Fibroblast of the conjunctiva (primary cell): ENCODE measurements at places on chromosomes 12 and 14.

DNA sequence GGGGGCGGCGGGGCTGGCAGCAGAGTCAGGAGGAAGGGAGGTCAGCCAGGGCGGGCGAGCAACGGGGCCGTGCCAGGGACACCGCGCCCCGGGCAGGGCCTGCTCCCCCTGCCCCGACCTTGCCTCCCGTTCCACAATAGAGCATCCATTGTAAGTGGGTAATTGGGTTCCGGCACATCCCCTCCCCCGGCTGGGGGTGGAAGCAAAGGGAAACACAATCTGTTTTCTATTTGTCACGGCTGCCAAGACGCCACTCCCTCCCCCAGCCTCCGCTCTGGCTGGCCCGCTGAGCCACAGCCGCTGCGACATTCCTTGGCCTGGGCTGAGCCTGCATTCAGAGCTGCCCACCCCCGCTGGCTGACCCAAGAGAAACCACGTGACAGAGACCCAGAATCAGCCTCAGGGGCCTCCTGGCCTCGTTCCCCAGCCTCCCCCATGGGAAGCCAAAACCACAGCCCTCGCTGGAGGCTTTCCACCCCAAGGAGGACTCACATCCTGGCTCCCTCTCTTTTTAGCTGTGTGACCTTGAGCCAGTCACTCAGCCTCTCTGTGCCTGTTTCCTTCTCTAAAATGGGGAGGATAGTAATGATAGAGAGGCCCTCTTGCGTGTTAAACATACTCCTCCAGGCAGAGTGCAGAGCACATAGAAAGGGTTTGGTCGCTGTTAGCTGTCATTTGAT is 117.6 kb downstream of the SCARB1 start:
- peak; percentile 94 for DNase-seq

DNA sequence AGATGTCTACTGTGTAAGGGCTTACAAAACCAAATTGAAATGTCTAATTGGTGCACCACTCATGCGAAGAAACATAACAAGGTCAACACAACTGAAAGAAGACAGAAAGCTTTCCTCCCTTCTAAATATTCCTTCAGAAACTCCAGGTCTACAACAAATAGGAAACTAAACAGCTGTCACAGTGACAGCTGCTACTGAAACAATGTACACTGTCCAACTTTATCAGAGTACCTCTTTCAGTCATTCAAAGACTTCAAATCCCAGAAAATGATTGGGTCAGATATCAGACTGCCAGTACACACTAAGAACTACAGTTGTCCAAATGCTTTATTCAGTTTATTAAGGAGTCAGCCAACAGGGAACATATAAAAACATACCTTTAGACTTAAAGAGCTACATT is 35.2 kb downstream of the CEP128 start:
- DNase-seq = no peak

- DNase-seq = no peak
Measured at GRCh38 chr12:14514154-14514842, 53.4 kb downstream of the PLBD1 start.

DNA sequence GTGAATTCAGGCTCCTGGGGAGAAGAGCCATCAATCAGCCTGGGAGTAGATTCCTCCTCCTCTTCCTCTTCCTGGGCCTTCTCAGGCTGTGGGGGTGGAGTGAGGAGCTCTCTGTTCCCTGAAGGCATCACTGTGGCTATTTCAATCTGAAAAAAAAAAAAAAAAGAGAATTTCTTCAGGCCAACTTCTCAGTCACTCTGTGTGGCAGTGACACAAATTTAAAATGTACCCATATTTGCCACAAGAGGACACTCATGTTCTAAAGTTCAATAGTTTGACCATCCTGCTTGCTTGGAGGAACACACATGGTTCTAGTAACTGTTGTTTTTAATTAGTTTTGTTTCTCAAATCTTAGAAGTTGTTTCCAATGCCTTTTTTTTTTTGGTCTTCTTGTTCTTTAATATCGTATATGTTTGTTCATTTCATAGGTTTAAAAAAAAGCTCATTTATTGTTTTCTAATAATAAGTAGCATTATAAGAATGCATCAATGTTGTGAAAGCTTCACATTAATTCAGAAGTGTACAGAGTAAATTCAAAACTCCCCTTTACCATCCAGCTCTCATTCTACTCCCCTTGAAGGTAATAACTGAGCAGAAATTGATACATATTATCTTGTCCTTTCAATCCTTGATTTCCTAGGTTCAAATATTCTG is 23.3 kb upstream of the CCER1 start:
- DNase-seq = peak; percentile 76

DNA sequence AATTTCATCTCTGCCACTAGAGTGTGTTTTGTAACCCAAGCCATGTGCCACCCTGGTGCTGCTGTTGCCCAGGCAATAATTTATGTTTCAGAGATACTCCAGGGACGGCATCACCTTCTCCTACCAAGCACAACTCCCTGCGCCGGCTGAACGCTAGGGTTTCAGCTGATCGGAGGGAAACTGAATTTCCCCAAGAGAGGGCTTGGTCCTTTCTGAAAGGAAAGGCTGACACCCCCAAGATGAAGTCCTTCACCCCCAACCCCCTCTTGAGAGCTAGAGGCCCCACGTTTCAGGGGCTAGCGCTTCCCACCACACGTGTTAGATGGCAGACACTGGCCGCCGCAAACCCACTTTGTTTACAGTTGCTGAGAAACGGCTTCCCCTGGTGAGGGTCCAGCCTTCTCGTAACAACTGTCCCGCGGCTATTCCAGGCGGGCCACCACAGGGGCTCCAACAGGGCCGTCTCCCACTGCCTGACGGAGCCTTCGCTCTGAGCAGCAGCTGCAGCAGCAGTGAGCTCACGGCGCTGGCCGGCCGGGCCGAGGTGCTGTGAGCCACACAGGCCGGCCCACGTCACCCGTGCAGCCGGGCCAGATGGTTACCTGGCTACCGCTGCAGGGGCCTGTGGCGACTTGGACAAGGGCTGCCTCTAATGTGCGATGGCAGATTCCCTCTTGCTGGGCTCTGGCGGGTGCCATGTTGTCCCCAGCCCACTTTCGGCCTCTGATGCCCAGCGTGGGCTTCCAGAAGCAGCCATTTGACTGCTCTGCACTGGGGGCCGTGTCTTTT is 66.4 kb downstream of the TESC start:
- DNase-seq = no peak

GRCh38 chr12:105040476-105040875 is 43.8 kb downstream of the ALDH1L2 start:
- no peak for DNase-seq

- DNase-seq = no peak
Measured at GRCh38 chr12:111084158-111084557, 163.8 kb upstream of the MYL2 start.

DNA sequence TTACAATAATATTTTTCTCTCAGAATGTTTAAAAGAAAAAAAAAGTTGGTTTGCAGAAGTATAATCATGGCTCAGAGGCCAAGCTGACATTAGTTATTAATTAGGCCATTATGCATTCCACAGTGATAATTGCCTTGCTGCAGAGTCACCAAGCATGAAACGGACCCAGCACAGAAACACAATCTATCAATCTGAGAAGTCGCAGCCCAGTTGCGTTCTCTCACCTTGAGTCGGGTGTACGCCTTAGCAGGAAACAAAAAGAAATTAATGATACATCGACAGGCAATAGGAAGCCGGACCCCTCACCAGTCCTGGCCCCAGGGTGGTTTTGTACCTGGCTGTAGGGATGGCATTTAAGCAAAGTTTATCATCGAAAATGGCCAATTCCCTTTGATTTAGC is 129.7 kb downstream of the PHETA1 start:
- no peak for DNase-seq

- DNase-seq = no peak
Measured at GRCh38 chr12:52861511-52861910, 12.7 kb upstream of the KRT78 start.

- no peak for DNase-seq
Measured at GRCh38 chr14:83419420-83419819, 1885.8 kb upstream of the SEL1L start.

- DNase-seq = no peak
Measured at GRCh38 chr12:121196902-121197301, 13.0 kb upstream of the P2RX4 start.

- no peak for DNase-seq
Measured at GRCh38 chr14:91891721-91892220, 24.4 kb upstream of the TC2N start.

DNA sequence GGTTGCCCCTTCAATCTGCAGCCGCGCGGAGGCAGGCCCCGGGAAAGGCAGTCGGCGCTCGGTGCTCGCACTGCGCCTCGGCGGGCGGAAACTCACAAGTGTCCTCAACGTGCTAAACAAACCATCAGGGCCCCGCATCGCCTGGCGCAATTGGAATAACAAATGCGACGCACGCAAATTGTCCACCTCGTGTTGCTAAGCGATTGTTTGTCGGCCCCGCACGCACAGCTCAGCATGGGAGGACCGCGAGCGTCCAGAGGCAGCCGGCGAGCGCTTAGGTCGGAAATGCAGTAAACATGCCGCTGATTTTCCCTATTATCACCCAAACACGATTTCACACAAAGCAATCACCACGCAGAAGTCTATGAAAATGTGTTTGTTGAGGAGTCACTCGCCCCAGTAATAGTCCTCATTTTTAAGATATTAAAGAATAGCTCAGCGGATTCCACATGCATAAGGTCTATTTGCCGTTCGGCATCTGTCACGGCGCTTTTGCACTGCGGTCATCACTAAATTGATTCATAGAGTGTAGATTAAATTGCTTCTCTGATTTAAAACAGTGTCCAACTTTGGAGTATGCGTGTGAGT is 3.2 kb upstream of the GSC start:
- no peak for DNase-seq
